ENCODE measurements at places on chromosomes 12 and 14. TPM values are rescaled to one million over a fixed set of nuclear protein-coding genes. Genes with fewer than 3 reads are reported as not detected.

Gene APOF
- not detected for total RNA-seq

Gene CCDC175
- not detected for total RNA-seq

DNA sequence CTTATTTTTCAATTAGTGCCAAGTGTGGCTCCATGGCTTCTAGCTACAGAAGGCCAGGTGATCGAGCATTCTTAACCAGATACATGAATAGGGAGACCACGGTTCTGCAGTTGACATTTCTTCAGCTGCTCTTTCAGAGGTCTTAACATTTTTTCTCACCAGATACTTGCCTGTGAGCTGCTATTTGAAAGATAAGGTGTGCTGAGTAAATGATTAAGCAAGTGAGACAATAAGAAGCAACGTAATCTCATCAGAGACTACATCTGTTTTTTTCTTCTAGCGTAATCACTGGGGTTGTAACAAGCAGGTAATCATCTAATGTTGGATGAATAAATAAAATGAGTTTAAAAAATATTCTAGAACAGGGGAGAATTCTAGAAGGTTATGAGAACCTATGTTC, 912.9 kb downstream of the DIO2 start:
- DNase-seq, result no peak

- DNase-seq, result peak; percentile 92
These were observed 56.3 kb downstream of the SPTB start for GRCh38 chr14:64823305-64823861.

DNA sequence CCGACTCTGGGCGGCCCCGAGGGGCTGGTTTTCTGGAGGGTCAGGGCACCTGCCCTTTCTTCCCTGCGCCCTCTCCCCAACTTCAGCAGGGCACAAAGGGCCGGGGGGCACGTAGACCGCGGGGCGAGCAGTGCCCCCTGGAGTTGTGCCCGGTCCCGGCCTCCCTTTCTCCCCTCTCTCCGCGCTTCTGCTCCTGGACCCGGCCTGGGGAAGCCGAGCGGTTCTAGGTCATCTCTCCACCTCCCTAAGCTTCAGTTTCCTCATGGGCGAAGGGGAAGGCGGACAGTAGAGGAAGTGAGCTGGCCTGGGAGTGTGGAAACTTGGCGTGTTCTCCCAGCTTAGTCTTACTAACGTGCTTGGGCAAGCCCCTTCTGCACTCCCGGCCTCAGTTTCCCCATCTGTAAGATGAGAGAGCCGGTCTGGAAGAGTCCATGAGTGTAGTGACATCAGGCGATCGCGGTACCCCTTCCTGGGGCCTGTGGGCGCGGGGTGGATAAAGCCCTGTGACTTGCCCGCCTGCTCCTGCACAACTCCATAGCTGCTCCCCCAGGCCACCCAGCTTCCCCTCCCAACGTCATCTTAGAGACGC, 158.6 kb upstream of the PARP11 start:
- no peak for DNase-seq

GRCh38 chr12:16919551-16919950, 313.6 kb upstream of the LMO3 start:
- DNase-seq, result no peak
